SK-N-MC (cell line): ENCODE measurements at places on chromosomes 11 and 22.

GRCh38 chr11:44673688-44674087 is 53.1 kb upstream of the TSPAN18 start:
- DNase-seq, result no peak

DNA sequence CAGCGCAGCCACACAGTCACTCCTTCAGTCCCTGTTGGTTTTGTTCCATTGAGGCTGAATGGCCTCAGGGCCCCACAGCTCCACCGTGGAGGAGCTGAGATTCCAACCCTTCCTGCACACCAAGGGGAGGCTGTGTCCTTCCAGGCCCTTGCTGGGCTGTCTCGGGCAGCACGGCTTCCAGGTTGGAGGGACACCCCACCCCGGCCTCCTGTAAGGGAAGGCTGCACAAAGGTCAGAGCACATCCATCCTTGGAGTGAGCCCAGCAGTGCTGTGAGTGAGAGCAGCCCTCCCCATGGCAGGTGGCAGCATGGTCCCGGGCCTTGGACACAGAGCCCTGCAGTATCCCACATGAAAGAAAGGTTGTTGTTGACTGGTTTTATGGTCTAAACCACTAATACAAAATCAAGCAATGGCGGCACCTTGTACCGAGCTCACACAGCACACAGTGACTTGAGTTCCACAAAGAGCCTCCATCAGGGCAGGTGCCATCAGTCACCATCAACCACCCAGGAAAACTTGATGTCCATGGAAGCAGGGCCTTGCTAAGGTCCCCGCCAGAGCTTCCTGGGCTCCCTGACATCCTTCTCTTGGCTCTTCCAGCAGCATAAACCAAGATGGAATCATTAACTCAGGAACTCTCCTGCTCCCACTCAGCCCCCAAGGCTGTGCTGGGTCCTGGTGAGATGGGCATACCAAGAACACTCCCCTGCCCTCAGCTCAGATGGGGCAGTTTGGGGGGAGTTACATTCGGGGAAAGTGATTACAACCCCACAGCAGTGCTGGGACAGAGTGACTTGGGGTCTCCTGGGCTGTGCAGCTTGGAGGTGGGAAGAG is 1500.4 kb downstream of the TBC1D22A start:
- DNase-seq, result no peak

DNA sequence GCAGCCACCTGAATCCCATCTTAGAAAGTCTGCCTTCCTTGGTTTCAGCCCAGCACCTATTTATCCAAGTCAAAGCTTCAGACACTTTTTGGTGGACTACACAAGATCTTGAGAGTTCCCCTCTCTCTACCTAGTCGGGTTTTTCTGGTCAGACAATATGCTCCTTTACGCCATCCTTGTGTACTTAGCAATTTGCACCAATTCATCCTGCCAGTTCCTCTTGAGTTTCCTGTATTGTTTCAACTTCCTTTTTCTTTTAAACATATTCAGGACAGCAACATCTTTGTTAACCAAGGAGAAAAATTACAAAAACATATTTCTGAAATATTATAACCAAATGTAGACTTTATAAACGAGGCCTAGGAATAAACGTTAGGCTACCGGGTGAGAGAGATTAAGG is 368.2 kb upstream of the CADM1 start:
- no peak for DNase-seq

- no peak for DNase-seq
Measured at GRCh38 chr22:25774575-25775026, 32.6 kb downstream of the MYO18B start.

- DNase-seq, result no peak
Measured at GRCh38 chr11:88183233-88183632, 8.0 kb upstream of the RAB38 start.

- no peak for DNase-seq
Measured at GRCh38 chr11:96139691-96140090, 203.3 kb downstream of the MAML2 start.

DNA sequence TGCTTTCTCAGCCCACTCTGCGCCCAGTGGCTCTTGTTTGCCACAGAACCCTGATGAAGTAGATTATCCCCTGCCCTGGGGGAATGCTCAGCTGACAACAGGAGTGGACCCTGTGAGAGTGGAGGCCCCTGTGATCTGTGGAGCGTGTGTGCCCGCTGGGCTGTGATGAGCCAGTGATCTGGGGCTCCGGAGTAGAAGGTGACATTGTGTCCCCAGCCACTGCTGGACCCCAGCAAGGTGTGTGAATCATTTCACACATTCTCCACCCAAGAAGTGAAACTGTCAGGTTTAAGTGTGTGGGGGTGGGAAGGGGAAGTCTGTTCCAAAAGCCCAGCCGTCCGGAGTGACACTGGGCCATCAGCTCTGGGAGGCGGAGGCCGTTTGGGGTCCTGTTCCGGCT is 33.1 kb upstream of the GRAMD4 start:
- DNase-seq, result no peak

DNA sequence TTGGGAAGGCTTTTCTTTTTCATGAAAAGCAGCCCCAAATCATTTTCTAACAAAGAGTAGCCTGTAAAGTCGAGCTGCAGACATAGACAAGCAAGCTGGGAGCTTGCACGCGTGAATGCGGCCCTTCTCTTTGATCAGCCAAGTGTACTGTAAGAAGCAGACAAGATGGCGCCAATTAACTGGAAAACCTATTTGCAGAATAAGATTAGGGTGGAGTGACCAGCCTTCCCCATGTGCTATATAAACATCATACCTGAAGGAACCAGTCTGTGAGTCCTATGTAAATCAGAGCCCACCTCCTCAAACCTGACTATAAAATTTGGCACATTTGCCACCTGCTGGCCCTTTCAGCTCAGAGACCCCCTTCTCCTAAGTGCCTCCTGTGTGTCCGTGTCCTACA is 982.7 kb downstream of the OPCML start:
- DNase-seq, result no peak
